ENCODE measurements at places on chromosomes 7 and 10.

DNA sequence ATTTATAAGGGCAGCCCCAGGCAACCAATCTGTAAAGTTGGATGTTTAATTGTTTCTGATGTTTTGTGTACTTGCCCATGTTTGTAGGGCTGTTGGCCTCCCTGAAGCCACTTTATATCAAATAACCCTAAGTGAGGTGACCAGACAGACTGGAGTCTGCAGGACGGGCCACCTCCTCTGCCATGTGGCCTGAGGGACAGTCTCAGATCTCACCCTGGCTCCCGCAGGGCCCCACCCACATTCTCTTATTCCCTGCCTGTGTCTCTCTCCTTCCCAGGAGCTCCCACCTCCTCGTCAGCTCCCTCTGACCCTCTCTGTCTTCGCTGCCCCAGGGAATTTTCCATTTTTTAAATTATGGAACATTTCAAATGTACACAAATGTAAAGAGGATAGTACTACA lies 9.5 kb upstream of the C10orf71 start:
- no peak for DNase-seq

DNA sequence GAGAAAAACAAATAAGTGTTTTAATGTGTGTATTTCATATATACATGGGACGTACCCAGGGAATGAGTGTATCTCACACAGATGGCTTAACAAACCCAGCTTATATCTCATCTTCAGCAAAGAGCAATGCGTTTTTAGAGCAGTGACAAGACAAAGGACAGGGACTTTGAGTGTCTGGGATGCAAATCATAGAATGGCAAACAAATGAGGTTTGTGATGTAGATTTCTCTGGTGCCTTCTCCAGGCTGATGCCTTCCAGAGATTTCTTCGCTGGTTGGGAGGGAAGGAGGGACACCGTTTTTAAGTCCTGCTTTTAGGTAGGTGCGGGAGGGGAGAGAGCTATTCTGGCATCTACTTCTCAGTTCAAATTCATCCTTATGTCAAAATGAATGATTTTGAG lies 16.6 kb downstream of the LANCL2 start:
- no peak for DNase-seq

DNA sequence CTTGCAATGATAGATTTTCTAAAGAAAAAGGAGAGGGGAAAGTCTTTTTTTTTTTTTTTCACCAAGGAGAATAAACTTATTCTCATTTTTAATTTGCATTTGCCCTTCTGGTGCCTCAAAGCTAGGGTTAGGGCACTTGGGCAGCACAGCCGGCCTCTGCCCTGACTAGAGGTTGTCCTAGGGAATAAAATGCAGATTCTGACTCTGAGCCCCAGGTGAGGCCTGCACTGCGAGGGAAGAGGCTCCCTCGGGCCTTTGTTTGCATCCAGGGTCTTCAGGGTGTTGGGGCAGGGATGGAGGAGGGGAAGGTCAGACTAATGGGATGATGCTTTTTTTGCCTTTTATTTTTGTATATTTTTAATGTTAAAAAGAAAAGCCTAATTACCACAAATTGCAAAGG lies 7.8 kb downstream of the MYL7 start:
- no peak for DNase-seq

GRCh38 chr7:102101111-102101551 lies 185.5 kb upstream of the SH2B2 start:
- DNase-seq = no peak

- no peak for DNase-seq
Observed at GRCh38 chr10:95508730-95509129, 52.4 kb downstream of the SORBS1 start.

- no peak for DNase-seq
Observed at GRCh38 chr10:30858499-30858898, 173.2 kb downstream of the ZNF438 start.

DNA sequence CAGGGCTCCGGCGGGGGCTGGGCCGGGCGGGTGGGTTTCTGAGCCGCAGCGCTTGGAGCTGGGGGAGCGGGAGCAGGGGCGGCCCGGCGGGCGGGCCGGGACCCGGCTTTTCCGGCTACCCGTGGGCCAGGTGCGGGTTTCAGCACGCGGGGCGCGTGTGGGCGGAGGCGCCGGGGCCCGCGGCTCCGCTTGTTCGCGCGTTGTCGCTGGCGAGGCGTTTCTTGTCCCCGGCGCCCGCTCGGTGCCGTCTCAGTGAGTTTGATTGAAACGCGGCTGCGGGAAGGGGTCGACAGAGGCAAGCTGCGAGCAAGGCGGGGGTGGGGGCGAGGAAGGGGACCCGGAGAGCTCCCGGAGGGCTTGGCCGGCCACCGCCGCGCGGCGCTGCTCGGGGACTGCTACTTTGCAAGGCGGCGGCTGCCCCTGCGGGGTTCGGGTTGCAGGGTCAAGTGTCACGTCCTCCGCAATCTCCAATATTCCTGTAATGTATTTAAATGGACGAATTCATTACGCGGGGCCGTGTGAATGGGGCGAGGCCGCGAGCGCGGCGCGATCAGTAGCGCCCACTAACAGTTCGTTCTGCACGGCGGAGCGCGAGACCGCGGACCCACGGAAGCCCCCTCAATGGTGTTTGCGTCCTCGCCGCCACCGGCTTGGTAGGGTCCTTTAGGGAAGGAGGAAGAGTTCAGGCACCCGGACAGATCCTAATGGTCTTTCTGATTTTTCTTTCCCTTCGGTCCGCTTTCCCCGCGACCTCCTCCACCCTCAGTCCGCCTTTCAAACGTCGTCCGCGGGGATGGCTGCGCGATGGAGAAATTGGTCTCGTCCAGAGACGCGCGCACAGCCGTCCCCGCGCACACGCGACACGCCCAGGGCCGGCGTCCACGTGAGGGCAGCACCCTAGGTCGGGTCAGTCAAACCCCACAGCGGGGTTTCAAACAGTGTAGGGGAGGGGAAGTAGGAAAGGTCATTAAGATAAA lies 76.9 kb downstream of the INSIG1 start:
- no peak for DNase-seq

DNA sequence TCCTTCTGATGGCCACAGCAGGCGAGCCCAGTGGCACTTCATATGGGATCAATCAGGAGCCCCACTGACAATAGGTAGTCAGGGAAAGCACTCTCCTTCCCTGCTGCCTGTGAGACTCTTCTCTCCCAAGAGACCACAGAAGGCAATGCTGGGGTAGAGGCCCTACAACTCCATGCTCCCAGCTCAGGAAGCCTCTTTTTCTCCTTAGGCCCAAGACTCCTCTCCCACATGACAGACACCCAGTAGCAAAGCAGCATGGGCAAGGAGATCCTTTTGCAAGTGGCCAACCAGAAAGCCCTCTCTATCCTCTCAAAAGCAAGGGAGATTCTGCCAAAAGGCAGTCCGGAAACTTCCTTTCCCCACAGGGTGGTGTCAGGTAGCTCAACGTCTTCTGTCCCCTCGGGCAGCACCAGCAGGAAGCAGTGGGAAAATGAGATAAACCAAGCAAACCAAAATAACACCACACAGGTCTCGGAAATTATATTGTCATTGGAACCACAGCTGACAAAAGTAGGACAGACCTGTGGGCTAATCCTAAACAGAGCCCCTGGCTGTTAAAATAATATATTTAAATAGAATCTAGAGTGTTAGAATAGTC lies 172.7 kb upstream of the GDF10 start:
- DNase-seq = no peak

- DNase-seq = no peak
Observed at GRCh38 chr7:135445690-135446089, 64.2 kb downstream of the CNOT4 start.

DNA sequence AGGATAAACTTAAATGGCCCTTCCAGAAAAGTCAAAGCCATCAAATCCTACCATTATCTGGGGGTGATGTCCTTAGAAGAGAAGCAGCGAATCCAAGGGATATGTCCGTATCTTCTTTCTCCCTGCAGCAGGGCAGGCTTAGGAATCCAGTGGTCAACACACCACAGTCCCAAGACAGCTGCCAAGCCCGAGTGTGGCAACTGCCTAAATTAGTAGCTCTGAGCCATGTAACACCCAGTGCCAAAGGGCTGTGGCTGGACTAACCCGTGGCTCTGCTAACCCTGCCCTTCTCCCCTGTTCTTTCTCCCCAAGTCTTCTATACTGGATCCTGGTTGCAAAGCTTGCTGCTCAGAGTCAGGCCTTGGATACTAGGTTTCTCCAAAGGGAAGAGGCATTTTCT lies 74.8 kb downstream of the CDK1 start:
- no peak for DNase-seq

DNA sequence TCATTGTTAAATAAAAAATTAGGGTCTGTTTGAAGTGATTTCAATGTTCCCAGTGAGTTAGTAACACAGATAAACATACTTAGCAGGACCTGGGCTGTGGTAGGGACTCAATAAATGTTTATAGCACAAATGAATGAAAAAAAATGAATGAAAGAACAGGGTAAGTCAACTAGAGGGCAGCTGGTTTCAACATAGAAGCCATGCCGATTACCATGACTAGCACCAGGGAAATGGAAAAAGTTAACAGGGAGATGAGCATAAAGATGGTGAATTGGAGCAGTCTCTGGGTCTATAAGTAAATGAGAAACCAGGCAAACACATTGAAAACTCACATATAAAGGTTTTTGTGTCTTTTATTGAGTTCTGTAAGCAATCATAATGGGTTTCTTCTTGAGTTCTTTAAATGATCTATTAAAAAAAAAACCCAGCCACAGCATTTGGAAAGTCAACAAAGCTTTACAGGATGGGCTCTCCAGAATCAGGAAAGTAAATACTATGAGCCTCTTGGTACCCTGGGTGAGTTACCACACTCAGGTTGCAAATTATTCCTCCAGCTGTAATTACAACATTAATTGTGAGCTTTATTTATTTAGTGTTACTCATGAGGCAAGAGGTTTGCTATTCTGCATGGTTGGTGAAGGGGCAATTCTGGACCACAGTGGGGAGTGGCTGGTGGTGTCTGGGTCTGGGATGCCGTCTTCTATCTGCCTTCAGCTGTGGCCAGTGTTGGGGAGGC lies 46.1 kb upstream of the MTPN start:
- no peak for DNase-seq

GRCh38 chr7:85011127-85011526 lies 175.7 kb downstream of the SEMA3D start:
- DNase-seq = no peak

- no peak for DNase-seq
Observed at GRCh38 chr7:137000621-137001020, 132.2 kb downstream of the CHRM2 start.

GRCh38 chr7:137606061-137606674 lies 240.6 kb downstream of the DGKI start:
- peak; percentile 18 for DNase-seq

DNA sequence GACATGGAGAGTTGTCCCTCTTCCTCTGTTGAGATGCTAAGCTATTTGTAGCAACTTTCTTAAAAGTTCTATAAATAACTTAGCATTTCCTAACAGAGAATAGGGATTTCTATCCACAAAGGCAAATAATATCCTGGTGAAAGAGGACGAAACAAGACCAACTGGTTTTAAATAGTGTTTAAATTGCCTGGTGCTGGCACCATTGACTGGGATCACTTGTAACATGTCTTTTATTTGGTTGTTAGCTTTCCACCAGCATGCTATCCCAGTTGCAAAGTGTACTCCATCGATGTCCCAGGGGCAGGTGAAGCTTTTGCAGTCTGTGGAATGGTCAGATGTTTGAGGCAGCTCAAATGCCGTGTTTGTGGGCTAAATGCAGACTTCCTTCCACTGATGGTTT lies 3.7 kb downstream of the SUFU start:
- no peak for DNase-seq

- no peak for DNase-seq
Observed at GRCh38 chr7:116692401-116693308, 20.7 kb downstream of the MET start.

- DNase-seq = no peak
Observed at GRCh38 chr7:111159426-111159825, 68.5 kb downstream of the LRRN3 start.

All from hematopoietic multipotent progenitor cell treated with erythropoietin and hydrocortisone succinate and interleukin-3 and kit ligand, for 17 days (in vitro differentiated cells).